ENCODE measurements at places on chromosomes 3 and 15.

- DNase-seq: no peak
Observed at GRCh38 chr15:62378772-62379498, 213.8 kb upstream of the C2CD4B start.

GRCh38 chr3:124248471-124249028 is 256.6 kb upstream of the ROPN1 start:
- DNase-seq: no peak

DNA sequence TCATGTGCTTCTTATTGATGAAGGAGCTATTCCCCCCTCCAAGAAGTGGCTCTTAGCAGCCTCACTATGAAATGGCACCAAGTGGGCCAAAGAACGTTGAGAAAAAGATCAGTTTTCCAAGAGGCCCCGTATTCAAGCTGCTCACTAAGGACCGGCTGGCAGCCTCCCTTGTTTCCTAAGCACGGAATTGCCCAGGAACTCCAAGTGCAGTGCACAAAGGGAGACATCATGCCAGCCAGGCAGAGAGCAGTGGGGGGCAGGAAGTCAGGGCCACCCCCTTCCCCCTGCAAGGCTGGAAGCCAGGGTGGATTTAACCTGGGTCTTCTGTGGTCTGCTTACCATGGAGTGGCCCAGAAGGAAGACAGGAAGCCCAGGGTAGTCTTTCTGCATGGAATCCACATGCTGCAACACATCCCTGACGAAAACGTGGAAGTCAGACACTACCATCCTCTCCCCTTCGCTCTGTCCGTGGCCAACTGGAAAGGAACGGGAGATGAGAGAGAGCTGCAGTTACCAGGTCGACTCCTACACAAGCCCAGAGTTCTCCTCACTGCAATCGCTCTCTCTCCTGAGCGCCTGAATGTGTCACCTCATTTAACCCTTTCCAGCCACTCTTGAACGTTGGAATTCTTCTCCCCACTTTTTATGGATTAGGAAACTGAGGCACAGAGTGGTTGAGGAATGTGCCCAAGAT is 49.5 kb downstream of the ABTB1 start:
- no peak for DNase-seq

GRCh38 chr3:112958811-112959560 is 15.9 kb downstream of the CD200R1 start:
- no peak for DNase-seq

DNA sequence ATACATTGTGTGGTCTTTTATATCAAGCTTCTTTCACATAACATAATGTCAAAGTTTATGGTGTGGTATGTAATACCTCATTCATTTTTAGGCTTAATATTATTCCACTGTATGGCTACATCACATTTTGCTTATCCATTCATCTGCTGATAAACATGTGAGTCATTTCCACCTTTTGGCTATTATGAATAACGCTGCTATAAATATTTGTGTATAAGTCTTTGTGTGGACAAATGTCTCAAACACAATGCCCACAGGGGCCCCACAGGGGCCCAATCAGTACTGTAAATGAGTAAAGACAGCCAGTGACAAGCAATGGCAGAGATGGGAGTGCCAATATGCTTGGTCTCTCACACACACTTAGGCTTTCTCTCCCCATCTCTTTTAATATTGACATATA is 54.2 kb downstream of the PIK3R4 start:
- no peak for DNase-seq

- no peak for DNase-seq
Observed at GRCh38 chr3:132210476-132211346, 106.5 kb upstream of the ACP3 start.

GRCh38 chr15:82840166-82840565 is 30.7 kb downstream of the WHAMM start:
- no peak for DNase-seq

DNA sequence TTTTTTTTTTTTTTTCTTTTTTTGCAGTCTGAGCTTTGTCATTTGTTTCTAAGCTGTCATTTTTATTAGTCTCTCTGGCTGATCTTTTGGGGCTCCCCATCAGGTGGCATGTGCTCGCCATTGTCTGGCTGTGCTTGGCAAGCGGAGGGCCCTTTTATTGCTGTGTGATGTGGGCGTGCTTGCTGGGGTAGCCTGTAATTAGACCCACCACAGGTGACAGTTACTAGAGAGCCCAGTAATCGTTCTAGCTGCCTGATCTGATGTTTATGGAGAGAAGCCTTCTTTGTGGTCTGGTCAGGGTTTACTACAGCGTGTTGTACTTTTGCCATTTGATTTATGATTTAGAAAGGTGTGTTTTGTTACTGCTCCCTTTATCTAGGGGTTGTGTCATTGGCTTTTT is 179.9 kb downstream of the MCTP2 start:
- no peak for DNase-seq

GRCh38 chr15:48924528-48925393 is 39.0 kb downstream of the SHC4 start:
- DNase-seq: no peak

All from stimulated activated CD8-positive, alpha-beta memory T cell treated with anti-CD3 and anti-CD28 coated beads, Interleukin-4, amount 100 ng/mL, for 4 hours (primary cell).